ENCODE measurements at places on chromosomes 7 and 10.

GRCh38 chr10:23630376-23630775 lies 191.5 kb downstream of the OTUD1 start:
- DNase-seq: no peak

DNA sequence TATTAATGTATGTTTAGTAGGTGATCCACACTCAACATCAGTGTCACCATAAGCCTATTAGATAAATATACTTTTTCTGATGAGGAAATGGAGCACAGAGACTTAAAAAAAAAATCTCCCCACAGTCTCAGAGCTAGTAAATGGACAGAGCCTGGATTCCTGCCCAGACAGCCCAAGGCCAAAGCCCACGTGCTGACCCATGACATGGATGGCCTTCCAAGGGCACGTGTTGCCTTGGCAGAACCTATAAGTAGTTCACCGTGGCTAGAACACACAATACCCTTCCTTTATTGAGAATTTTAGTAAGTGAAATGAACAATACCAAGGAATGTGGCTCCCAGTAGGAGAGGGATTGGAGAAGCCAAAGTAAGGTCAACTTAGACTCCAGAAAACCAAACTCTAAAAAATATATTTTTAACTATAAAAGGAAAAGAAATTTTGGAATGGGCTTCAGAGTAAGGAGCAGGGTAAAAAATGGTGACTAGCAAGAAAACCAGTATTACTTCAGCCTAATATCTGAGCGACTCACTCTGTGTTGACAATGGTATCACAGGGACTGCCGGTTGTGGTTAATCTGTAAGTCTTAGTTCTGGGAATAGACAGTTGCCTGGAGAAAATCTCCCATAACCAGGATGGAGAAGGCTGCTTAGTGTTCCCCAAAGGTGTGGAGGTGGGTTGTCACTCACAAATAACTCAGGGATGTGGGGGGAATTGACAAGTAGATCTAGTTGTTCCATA lies 223.0 kb downstream of the SORCS1 start:
- no peak for DNase-seq

DNA sequence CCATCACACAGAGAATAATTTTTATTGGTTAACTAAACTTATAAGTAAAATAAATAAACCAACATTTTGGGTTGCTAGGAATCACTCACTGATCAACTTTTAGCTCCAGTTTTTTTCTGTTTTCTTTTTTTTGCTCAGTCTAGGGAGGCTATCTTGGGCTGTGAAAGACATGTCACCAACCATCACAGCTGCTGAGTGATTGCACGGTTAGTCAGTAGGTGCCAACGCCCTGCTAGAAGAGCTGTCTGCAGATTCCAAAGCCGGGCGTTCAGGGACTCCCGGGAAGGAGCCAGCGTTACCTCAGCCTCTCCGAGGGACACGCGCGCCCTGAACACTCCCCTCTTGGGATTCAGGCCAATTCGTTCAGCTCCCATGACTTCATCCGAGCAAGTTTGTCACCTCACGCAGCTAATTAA lies 604 bp upstream of the STAM start:
- peak; percentile 87 for DNase-seq

- DNase-seq: peak; percentile 55
Observed at GRCh38 chr7:4479367-4480039, 202.6 kb upstream of the FOXK1 start.

DNA sequence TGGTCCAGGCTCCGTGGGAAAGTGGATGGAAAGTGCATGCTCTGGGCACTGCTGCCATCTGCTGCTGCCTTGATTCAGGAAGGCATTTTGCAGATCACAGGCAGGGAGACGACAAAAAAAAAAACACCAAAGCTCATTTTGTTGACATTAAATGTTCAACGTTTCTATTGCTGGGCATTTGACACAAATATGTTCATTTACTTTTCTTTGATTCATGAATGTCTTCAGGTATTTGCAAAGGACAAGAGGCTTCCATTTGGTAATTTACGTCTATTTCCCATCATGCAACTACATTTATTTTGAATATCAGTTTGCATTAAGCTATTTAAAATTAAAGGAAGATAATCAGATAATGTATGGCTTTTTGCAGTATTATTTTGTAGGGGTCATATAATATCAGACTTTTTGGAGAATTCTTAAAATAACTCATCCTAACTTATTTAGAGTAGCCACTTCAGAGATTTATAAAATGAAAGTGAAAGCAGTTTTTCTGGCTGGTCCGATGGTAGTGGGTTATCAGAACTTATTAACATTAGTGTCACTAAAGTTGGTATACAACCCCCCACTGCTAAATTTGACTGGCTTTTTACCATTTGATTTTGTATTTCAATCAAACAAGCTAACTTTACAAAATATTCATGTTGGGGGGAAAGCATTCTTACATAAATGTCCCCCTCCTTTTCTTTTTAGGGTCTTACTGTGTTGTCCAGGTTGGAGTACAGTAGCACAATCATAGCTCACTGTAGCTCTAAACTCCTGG lies 65.3 kb downstream of the PDIA4 start:
- peak; percentile 59 for DNase-seq

GRCh38 chr7:84970670-84971069 lies 216.2 kb downstream of the SEMA3D start:
- DNase-seq: no peak

- peak; percentile 64 for DNase-seq
Observed at GRCh38 chr10:9010931-9011670, 956.6 kb downstream of the GATA3 start.

GRCh38 chr10:88039496-88040200 lies 176.2 kb downstream of the PTEN start:
- peak; percentile 57 for DNase-seq

- DNase-seq: peak; percentile 1
Observed at GRCh38 chr7:79820387-79820786, 314.2 kb upstream of the GNAI1 start.

DNA sequence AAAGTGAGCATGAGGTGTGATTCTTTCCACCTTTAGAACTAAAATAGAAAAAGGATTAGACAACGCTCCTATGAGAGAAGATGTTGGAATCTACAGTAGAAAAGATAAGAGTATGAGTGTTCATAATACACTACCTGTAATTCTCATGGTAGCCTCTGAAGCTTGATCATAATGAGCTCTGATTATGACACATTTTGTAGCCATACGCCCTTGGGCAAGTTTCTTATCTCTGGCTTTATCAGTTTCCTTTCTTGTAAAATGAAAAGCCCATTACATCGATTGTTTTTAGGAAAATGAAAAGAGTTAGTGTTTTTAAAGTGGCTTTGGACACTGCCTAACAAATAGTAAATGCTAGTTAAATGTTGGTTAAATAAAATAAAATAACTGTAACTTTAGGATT lies 22.4 kb upstream of the PRSS58 start:
- DNase-seq: peak; percentile 16

GRCh38 chr10:87979847-87980246 lies 116.4 kb downstream of the PTEN start:
- DNase-seq: no peak

GRCh38 chr10:51000976-51001375 lies 73.3 kb upstream of the PRKG1 start:
- DNase-seq: no peak

DNA sequence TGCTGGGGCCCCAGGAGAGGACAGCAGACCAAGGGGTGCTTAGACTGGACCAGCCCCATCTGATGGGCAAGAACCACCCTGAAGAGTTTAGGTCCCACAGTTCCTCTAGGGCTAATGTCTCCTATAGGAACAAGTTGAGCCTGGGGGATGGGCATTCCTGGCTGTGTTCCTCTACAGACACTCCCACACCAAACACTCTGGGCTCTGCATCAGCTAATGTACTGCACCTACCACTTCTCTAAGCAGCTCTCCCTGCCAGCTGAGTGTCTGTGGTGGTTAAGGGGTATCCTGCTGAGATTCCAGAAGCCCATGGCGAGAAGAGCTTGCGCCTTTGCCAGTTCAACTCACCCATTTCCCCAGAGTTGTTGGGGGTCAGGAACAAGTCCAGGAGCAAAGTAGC lies 284.1 kb upstream of the CSTF2T start:
- no peak for DNase-seq

DNA sequence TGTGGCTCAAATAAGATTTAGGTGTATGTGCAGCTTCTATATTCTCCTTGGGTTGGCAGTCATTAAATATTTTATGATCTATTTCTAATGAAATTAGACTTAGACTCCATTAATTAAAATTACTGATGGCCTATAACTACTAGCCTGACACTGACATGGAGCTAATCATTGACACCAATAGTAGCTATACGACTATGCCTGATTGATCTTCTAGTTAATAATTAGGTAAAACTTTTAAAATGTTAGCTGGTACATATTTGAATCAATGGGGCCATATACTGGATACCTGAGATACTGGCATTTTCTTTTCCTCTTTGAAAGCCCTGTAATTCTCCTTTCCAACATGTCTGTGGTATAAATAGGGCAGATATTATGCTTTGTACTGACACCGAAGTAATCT lies 14.4 kb downstream of the WEE2 start:
- DNase-seq: no peak

GRCh38 chr10:34252111-34252510 lies 563.0 kb downstream of the PARD3 start:
- DNase-seq: no peak

GRCh38 chr7:128781126-128781525 lies 5.5 kb upstream of the OPN1SW start:
- DNase-seq: no peak

DNA sequence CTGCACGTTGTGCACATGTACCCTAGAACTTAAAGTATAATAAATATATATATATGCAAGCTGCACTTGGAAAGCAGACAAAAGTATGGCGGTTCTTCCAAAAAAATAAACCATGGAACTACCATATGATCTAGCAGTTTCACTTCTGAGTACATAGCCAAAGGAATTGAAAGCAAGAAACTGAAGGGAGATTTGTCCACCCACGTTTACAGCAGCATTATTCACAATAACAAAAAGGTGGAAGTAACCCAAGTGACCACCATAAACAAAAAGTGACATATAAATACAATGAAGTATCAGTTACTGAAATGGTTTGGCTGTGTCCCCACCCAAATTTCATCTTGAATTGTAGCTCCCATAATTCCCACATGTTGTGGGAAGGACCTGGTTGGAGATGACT lies 525.3 kb upstream of the CELF2 start:
- DNase-seq: no peak

- peak; percentile 47 for DNase-seq
Observed at GRCh38 chr10:30170814-30171213, 111.4 kb upstream of the JCAD start.

DNA sequence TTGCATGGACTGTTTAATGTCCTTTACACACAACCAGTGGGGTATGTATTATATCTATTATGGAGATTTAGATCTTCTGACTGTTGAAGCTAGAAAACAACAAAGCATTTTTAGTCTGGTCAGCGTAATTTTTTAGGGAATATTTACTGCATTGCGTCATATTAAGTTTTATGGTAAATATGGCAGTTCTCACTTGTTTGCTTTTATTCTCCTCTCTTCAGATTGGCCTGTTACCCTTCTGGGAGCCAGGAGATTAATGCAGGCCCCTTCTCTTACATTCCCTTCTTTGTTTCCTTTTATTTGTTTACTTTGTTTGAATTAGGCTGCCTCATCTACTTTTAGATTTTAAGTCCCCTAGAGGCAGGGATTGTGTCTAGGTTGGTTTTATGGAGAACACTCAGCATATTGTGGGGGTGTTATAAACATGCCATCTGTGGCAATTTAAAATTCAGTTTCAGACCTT lies 13.8 kb downstream of the UBE2D1 start:
- DNase-seq: no peak

- no peak for DNase-seq
Observed at GRCh38 chr10:48531486-48531885, 73.4 kb downstream of the ARHGAP22 start.

GRCh38 chr10:11823122-11823988 lies at the start of gene PROSER2:
PROSER2 (plus strand) TSS chr10:11823356; CDS start chr10:11852078, 28,722 bp downstream.
- peak; percentile 66 for DNase-seq

DNA sequence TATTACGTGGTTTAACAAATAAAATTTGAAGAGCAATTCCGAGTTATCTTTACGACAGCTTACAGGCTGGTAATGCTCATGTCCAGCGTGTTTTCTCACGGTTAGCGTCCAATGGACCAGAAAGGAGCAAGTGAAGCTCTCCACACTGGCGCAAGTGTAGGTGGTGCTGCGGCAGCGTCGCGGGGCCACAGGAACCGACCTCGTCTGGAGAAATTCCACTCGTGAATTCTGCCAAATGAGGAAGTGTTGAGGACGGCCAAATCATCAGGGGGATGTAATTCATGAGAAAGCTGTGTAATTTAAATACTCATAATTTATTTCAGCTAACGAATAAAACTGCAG lies 350 bp upstream of the ZNF37A start:
- DNase-seq: no peak

- DNase-seq: no peak
Observed at GRCh38 chr10:32905466-32905865, 52.6 kb downstream of the ITGB1 start.

DNA sequence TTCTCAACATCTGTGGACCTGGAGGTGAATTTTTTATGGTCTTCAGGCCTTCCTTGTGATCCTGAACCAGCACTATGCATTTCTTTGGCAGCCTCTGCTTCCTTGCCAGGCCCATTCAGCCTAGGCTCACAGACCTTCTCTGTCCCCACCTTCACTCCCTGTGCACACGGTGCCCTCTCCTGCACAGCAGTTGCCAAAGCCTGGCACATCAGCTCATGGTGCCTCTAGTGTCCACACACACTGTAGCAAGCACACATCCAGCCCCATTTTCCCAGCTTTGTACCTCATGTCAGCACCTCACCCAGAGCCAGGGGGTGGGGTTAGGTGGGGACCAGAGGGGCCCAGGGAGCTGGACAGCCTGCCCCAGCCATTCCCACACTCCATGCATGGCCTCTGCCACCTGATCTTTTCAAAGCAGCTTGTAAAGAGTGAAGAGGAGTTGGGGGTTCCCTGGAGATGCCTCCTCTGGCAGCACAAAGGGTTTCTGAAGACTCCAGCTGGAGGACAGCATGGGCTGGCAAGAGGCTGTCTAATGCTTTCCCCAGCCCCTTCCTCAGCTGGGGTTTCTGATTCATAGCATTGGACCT lies 57.9 kb upstream of the TMEM72 start:
- no peak for DNase-seq

DNA sequence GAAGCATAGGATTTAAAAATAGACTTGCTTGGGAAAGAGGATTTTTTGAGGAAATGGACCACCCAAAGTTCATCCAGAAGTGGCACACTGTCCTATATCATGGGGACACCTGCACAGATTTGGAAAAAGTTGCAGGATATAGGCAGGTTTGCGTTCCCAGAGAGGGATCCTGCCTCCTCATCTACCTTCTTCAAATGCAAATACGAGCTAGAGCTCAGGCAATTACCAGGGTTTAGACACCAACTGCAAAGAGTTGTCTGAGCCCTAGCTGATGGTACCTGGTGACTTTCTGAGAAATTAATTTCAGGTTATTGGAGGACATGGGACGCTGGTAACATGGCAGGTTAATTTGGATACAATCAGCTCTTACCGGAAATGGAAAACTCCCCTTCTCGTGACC lies 423.7 kb upstream of the MTPN start:
- no peak for DNase-seq

DNA sequence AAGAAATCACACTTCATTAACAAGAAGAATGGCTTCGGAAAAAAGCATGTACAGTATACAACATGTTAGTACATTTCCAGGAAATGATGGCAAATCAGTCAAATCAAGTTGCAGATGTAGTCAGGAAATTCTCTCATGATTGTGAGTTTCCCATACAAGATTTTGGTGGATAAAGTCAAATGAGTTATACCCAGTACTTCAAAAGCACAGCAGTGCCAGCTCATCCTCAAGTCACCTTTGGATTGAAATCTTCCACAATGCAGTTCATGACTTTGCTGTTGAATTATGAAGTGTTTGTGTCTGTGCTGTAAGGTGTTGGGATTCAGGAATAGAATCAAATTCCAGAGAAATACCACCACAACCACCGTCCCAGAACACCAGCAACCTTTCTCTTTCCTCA lies 301.3 kb upstream of the BMPER start:
- DNase-seq: no peak
